ENCODE measurements at places on chromosomes 13 and 19.

- no peak for DNase-seq
Measured at GRCh38 chr13:91399189-91400062, 1.0 kb downstream of the GPC5 start.

DNA sequence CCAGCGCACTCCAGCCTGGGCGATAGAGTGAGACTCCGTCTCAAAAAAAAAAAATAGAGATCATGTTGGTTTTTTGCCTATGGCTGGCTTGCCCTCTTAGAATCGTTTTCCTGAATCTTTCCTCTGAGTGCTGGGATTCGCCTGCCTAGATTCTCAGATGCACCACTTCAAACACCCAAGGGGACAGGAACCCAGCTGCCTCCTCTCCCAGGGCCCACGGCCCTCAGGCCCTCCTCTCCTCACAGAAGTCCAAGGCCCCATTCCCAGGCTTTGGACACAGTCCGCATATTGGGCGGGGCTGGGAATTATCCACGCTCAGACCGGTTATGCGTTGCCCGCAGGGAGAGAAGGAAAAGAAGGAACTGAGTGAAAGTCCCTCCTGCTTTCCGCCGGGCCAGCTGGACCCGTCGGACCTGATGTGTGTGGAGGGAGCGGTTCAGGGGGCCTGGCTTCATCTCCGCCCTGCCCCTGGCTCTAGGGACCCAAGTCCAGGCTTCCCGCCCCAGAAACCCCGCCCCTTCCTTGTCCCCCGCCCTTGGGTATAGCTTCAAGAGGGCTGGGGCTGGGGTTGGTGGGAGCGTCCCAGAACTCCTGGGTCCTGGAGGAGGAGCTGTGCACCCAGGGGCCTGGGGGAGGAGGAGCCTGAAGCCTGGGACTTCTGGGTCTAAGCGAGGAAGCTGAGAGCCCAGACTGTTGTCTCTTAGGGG lies 5.8 kb downstream of the PPFIA3 start:
- DNase-seq: no peak

DNA sequence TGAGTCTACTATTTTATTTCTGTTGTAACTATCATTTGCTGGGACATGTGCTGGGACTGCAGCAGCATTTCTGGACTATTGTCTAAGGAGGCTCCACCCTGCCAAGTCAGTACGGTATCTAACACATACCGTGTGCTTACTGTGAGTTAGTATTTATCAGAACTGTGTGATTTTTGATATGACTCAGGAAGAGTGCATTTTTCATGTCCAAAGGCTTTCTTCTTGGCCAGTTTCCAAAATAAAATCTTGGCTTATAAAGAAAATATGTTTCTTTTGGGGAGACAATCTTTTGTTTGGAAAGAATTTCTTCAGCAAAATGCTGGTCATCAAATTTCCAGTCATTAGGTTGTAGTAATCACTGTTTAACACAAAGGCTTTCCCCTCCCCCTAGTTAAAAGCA lies 11.6 kb downstream of the PARP4 start:
- peak; percentile 68 for DNase-seq

DNA sequence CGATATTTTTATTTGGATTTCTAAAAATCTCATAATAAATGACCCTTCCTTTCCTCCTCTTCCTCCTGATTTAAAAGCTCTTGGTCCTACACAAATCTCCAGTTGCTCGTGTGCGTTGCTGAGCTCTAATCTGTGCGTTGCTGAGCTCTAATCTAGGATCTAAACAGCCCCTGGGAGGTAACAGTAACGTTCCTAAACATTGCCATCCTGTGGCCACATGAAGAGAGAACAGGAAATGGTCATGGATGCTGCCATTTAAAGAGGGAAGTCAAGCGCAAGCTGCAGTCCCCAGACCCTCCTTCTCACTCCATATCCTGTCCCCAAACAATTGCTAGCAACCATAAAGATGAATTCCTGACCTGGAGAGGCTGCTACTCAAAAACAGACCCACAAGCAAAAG lies 170.8 kb downstream of the NUFIP1 start:
- peak; percentile 33 for DNase-seq

- DNase-seq: peak; percentile 7
Measured at GRCh38 chr13:80527400-80527799, 186.5 kb upstream of the SPRY2 start.

DNA sequence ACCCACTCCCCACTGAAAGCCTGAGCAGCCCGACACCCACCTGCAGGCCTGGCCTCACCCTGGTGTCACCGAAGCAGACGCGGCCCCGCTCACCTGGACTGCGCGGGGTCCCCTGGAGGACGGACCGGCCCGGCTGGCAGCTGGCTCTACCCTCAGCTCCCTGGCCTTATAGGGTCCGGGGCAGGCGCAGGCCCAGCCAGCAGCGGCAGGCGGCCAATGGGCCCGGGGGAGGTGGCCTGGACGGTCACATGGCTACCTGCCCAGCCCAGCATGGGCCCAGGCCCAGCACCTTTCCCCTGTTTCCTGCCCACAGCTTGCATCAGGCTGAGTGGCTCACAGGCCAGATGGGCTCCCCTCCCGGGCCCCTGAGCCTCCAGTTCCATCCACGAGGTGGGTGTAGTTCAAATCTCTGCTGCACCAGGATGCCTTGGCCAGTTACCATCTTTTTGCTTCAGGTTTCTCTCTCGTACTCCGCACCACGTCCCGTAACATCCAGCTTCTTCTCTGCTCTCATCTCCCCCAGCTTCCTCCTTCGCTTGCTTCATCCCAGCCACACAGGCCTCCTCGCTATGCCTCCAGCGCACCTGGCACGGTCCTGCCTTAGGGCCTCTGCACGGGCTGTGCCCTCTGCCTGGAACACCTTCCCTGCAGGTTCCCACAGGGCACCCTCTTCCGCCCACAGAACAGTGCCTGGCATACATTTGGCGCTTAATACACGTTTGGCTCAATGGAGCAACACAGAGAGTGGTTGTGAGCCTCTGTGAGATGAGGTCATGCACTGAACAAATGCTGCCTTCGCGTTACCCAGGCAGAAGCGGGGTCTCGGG lies at the start of gene PLIN4:
PLIN4 (minus strand) TSS at position 142 of the 827 bp plus-strand sequence. CDS start 214 bp downstream, outside the sequence.
- peak; percentile 79 for DNase-seq

- no peak for DNase-seq
Measured at GRCh38 chr19:48603001-48603400, 3.5 kb upstream of the SPACA4 start.

GRCh38 chr19:57338877-57339276 lies 12.2 kb upstream of the ZNF304 start:
- DNase-seq: no peak

DNA sequence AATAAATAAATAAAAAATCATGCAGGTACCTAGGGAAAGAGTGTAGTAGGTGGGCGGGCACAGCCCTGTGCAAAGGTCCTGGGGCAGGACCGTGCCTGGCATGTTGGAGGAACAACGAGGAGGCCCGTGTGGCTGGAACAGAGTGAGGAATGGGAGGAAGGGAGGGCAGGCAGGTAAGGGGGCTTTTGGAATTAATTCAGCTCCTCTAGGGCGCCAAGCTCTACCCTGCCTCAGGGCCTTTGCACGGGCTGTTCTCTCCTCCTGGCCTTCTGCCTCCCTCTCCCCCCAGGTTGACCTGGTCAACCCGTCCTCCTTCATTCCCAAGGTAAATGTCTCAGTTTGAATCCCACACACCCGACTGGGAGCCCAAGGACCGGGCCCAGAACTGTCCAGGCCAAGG lies 31.1 kb upstream of the SEMA6B start:
- no peak for DNase-seq

GRCh38 chr19:49847731-49848696 lies 2.9 kb upstream of the PTOV1 start:
- DNase-seq: peak; percentile 93
